Stimulated activated CD8-positive, alpha-beta memory T cell treated with anti-CD3 and anti-CD28 coated beads, Interleukin-4, amount 100 ng/mL, for 4 hours (primary cell): ENCODE measurements at places on chromosomes 7 and 10.

DNA sequence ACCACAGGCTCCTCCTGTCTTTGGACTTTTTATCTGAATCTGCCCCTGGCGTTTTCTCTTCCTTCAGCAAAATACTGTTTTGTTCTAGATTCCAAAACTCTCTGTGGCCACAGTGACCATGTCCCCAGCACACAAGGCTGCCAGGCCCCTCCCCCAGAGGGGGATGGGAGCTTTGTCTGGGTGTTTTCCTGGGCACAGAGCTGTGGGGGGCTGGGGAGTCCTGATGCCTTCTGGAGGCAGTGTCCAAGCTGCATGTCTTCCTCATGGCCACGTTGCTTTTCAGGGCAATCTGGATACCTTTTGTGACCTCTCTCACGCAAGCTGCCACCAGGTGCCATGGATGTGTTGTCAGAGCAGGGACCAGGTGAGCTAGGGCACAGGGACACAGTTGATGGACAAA lies 26.2 kb downstream of the ANTXRL start:
- no peak for DNase-seq

GRCh38 chr7:134948736-134949135 lies 37.6 kb upstream of the AGBL3 start:
- no peak for DNase-seq

DNA sequence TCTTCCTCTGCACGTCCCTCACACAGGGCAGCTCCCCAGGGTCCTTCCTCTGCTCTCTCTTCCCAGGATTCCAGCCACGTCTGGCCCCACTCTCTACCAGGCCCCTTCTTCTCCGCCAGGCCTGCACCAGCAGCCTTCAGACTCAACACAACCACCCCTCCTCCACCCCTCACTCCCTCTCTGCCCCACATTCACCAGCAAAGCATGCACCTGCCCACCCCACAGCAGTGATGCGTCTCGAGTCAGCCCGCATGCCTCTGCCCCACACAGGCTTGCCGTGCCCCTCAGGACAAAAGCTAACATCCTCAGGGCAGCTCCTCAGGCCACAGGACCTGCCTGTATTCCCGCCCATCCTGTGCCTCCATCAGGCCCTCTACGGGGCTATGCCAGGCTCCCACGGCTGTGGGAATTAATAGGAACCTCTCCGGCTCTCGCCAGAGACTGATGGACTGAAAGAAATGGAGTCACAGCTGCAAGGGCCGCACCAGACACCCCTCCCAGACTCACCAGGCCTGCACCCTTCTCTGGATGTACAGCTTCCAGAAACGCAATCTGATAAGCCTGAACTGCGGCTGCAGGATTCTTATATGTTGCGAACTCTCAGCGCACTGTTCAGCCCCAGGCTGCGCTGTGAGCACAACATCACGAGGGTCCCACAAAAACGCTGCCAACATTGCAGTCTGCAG lies 100.1 kb downstream of the CYTH3 start:
- no peak for DNase-seq

- no peak for DNase-seq
Measured at GRCh38 chr10:71747039-71747531, 26.2 kb downstream of the VSIR start.

GRCh38 chr7:132778761-132779160 lies 202.5 kb upstream of the PLXNA4 start:
- DNase-seq: no peak

GRCh38 chr10:11837372-11838161 lies 14.4 kb downstream of the PROSER2 start:
- DNase-seq: no peak

GRCh38 chr7:47979832-47980181 lies 392 bp upstream of the HUS1 start:
- DNase-seq: no peak

GRCh38 chr10:95290461-95291364 lies at the start of gene PDLIM1:
Gene PDLIM1 (minus strand): TSS chr10:95291003. CDS start chr10:95290915, 88 bp downstream.
- DNase-seq: no peak

GRCh38 chr10:31928549-31929260 lies at the start of gene ARHGAP12:
Gene ARHGAP12 (minus strand): TSS chr10:31928831. CDS start chr10:31908855, 19,976 bp downstream.
- DNase-seq: peak; percentile 71

- DNase-seq: no peak
Measured at GRCh38 chr7:50327443-50327842, 22.9 kb downstream of the IKZF1 start.

DNA sequence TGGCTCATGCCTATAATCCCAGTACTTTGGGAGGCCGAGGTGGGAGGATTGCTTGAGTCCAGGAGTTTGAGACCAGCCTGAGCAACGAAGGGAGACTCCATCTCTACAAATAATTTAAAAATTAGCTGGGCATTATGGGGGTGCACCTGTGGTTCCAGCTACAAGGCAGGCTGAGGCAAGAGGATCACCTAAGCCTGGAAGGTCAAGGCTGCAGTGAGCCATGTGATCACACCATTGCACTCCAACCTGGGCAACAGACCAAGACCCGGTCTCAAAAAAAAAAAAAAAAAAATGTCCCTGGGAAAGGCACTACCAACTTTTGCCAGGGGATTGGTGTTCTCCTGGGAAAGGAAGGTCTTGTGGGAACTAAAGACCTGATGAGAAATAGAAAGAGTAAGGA lies 134.2 kb upstream of the AUTS2 start:
- no peak for DNase-seq

DNA sequence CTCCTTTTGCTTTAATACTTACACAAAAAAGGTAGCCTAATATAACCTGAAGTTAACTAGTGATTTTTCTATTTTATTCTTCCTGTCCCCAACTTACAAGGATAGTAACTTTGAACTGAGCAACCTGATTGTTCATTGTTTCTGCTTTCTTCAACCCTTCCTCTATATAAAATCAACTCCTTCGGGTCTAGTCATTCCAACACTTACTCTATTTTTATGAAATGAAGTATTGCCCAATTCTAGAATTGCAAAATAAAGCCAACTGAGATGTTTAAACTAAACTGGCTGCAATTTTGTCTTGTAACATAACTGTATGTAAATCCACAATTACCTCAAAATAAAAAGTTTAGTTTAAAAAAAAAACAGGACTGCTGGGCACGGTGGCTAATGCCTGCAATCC lies 20.3 kb upstream of the DNA2 start:
- no peak for DNase-seq

DNA sequence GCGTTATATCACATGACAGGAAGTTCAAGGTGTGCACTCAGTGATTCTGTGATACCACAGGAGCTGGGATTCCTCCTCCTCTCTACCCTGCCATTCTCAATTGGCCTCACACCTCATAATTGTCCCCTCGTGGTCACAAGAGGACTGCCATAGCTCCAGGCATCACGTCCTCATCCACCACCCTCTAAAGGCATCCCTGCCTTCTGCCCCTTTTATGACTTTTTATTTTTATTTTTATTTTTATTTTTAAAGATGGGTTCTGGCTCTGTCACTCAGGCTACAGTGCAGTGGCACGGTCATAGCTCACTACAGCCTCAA lies 47.0 kb downstream of the PDGFA start:
- DNase-seq: no peak

GRCh38 chr7:150340875-150341262 lies 560 bp downstream of the RARRES2 start:
- no peak for DNase-seq

- no peak for DNase-seq
Measured at GRCh38 chr7:134696261-134696660, 49.6 kb downstream of the BPGM start.

DNA sequence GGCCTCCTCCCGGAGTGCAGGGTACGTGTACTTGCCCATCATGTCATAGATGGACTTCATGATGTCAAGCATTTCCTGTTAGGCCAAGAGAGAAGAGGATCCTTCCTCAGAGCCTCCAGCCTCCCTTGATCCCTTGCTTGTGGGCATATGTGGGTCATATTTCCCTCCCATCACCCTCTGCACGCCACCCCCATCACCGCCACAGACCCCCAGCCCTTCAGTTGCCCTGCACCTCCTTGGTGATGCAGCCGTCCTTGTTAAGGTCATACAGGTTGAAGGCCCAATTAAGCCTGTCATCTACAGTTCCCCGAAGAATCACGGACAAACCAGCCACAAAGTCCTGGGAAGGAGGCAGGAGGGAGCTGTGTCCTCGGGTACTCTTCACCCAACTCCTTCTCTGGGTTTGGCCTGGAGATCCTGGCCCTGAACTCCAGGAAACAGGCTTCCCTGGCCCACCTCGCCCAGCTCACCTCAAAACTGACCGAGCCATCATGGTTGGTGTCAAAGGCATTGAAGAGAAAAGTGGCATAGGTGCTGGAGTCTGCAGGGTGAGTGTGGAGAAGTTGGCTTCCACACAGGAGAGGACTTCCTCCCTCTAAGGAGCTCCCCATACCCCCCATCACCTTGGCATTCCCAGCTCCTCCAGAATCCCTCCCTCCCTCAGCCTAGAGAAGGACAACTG lies 9.8 kb upstream of the OGA start:
- no peak for DNase-seq

DNA sequence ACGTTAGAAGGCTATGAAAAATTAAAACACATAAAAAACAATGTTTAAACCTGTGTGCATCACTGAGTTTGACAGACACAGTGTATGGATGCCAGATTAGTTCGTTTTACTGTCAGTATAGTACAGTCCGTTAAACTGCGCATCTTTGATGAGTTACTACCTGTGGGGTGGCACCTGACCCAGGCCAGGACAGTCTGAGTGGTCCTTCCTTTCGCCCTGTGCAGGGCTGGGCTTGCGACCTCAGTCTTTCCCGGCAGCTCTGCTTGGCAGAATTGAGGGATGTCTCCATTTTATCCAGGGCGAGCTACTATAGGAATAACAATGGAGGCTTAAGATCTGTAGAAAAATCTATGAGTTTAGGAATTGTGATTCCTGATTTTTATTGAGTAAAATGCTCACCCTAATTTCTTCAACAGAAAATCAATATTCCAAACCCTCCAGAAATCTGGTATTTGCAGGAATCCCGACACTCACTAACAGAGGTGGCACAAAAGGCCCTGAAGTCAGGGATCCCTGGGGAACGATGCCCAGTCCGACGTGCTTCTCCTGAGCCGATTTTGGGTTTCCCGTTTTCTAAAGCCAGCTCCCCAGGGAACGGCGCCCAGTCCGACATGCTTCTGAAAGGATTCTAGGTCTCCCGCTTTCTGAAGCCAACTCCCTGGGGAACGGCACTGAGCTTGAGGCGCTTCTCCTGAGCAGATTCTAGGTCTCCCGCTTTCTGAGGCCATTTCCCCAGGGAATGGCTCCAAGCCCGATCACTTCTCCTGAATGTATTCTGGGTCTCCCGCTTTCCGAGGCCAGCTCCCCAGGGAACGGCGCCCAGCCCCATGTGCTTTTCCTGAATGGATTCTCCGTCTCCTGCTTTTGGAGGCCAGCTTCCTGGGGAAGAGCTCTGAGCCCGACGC lies 377.6 kb downstream of the DNAJB6 start:
- no peak for DNase-seq

GRCh38 chr7:154997840-154998370 lies 5.0 kb downstream of the PAXIP1 start:
- DNase-seq: no peak

DNA sequence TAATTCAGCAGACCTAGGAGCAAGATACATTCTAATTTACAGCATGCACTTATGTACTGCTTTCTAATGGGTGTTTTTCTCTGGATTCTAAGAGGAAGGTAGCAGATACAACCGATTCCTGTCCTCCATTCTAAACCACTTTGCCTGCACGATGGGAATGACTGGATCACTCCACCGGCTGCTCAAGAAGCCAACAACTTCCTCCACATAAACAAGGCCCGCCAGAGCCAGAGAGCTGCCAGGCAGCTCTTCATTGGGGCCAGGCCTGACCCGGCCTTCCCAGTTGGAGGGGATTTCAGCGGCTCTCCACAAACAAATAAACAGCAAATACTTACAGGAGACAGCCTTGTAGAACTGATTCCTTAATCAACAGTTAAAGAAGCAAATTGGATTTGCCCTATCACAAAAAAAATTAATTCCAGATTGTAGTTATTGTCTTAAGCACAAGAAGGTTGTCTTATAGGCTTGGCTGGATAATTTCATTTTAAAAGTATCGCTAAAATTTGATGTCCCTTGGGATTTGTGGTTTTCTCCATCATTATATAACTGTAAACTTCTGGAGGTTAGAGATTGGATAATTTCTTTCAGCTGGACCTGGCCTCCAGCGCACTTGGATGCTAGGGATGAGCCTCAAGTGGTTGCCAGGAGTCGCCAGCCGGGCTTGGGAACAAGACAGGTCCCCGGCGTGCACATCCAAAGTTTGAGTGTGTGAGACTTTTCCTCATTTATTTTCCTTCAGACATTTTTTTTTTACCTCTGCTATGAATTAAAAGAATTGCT lies 20.9 kb downstream of the EBF3 start:
- no peak for DNase-seq

DNA sequence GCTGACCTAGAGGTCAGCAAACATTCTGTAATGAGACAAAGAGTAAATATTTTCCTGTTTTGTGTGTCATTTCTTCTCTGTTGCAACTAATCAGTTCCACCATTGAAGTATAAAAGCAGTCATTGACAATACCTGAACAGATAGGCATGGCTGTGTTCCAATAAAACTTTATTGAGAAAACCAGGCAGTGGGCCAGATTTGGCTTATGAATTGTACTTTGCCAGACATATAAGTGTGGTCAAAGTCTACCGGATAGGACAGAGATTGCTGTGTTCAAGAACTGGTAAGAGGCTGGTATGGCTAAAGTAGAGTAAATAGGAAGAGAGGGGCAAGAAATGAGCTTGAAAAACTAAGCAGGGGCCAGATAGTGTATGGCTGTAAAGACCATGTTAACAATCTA lies 38.3 kb upstream of the TAC1 start:
- no peak for DNase-seq

- peak; percentile 40 for DNase-seq
Measured at GRCh38 chr10:43409385-43410109, 561 bp upstream of the HNRNPF start.

DNA sequence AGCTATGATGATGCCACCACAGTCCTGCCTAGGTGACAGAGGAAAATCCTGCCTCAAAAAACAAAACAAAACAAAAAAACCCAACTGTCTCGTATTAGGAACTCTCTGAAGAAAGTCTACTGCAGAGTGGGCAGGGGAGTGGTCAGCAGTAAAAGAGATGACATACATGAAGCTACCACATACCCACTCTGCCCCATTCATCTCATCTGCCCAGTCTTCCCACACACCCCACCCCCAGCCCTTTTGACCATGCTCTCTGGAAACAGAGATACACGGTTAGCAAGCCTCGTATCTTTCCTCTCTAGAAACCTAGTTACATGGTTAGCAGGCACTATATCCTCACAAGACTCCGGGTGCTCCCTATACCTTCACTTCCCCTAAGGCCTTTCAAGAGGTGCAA lies 8.3 kb downstream of the SLC37A3 start:
- no peak for DNase-seq

DNA sequence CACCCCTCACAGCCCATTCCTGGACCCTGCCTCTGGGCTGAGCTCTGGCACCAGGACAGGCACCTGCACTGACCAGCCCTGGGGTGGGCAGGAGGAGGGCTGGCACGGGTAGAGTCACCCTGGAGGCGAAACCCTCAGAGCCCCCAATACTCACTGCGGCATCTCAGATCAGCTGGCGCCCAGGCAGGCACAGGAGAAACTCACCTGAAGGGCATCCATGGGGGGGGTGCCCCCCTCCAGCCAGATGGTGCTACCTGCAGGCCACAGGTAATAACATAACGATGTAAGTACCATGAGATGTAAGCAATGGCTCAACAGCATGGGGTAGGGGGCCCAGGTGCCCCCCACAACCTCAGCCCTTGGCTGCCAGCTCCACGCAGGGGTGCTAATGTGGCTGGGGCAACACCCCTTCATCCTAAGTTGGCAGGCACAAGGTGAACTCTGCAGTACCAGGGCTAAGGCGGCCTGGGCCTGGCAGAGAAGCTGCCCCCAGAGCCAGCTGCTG lies 12.1 kb upstream of the PYROXD2 start:
- DNase-seq: no peak

GRCh38 chr7:108078211-108078673 lies 51.9 kb downstream of the LAMB4 start:
- no peak for DNase-seq
